Esophagus squamous epithelium (tissue), 5 donors: ENCODE measurements at places on chromosomes 16 and 17. TPM values are rescaled to one million over a fixed set of nuclear protein-coding genes. Genes with fewer than 3 reads are reported as not detected.

CTRL gene
- not detected for total RNA-seq

DNA sequence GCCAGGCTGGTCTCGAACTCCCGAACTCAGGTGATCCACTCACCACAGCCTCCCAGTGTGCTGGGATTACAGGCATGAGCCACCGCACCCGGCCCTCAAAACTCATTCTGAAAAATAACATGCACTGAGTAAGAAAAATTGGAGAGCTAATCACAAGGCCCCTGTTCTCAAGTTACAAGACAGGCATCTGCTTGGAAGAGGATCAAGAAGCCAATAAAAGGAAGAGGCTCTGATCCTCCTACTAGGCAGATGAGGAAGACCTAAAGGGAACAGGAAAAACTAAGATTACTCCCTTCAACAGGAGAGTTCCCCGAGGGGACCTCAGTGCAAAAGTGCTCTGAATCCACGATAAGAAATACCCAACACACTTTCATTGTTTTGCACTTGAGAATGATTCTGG lies 18.4 kb downstream of the BLMH start:
- H3K36me3 ChIP-seq, result peaks cover 5% of the 10 kb centered on the region
- no peaks in the 10 kb centered on the region for H3K4me1 ChIP-seq
- no peak overlapping the region for H3K4me3 ChIP-seq

DNA sequence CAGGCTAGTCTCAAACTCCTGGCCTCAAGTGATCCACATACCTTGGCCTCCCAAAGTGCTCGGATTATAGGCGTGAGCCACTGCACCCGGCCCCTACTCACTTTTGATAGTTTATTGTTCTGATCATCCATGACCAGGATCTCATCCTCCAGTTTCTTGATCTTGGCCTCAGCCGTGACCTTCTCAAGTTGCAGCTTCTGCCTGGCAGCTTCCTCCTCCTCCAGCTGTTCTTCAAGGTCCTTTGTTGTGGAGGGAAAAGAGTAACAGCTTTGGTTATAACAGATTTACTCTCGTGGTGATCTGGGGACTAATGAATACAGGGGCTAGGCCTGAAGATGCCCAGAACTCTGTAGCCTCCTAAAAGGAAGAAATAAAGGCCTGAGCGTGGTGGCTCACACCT lies 89.9 kb downstream of the NDE1 start:
- no peak overlapping the region for H3K4me3 ChIP-seq
- H3K27ac ChIP-seq, result no peak overlapping the region
- DNase-seq, result no peak
- no peaks in the 10 kb centered on the region for H3K4me1 ChIP-seq

DNA sequence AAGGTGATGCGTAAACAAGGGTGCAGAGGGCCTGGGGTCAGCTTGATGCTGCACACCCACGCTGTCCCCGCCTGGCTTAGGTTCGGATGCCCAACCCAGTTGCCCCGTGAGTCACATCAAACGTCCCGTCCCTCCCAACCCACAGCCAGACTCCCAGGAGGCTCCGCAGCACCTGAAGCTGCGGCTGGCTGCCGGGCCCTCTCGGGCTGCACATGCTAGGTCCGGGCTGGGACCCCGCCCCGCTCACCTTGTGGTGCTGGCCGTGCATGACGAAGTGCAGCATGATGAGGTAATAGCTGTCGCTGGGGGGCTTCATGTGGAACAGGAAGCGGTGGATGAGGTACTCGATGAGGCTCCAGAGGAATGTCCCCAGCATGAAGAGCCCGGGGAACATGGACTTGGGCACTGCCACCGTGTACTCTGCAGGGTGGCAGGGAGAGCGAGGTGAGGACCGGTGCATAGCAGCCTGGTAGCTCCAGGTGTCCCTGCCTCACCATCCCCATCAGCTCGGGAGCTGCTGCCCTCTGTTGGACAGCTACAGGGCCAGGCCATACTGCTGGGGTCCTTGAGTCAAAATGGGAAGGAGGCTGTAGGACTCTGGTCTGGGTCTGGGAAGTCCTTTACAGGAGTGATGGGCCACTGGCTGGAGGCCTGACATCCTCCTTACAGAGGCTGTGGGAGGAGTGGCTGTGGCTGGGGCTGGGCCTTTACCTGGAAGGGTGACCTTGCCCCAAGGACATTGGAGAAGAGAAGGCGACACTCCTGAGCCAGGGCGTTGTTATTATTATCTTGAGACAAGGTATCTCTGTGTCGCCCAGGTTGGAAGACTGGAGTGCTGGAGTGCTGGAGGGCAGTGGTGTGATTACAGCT lies 18.3 kb upstream of the MLKL start:
- H3K4me1 ChIP-seq, result no peaks in the 10 kb centered on the region
- no peak for DNase-seq
- no peaks in the 10 kb centered on the region for H3K27me3 ChIP-seq
- no peak overlapping the region for H3K4me3 ChIP-seq
- H3K36me3 ChIP-seq, result no peaks in the 10 kb centered on the region

CFAP97D1 gene
- total RNA-seq, result not detected
